ENCODE measurements at places on chromosomes 5 and 9.

GRCh38 chr5:78648359-78649210 is at the start of gene LHFPL2:
TSS of gene LHFPL2 (minus strand) at chr5:78648772. CDS start at chr5:78510213, 138,559 bp downstream.
- peak; percentile 25 for DNase-seq

GRCh38 chr5:15579193-15579990 is 79.4 kb downstream of the FBXL7 start:
- no peak for DNase-seq

GRCh38 chr9:97638666-97639065 is 5.0 kb downstream of the NCBP1 start:
- DNase-seq: no peak

DNA sequence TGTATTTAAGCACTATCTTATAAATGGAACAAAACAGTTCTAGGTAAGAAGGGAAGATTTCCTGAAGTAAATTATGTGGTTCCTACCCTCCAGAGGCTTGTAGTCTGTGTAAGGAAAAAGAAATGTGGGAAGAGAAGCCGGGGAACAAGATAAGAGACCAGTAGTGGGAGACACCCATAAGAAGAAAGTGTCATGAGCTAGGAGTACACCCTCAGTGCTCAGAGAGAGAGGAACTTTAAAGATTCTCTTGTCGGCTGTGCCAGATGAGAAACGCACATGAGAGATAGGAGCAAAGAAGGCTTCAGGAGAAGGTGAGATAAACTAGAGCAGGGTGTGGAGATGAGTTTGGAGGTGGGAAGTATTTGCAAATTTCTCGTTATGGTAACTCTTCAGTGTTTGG is 18.1 kb downstream of the SLC36A1 start:
- no peak for DNase-seq

DNA sequence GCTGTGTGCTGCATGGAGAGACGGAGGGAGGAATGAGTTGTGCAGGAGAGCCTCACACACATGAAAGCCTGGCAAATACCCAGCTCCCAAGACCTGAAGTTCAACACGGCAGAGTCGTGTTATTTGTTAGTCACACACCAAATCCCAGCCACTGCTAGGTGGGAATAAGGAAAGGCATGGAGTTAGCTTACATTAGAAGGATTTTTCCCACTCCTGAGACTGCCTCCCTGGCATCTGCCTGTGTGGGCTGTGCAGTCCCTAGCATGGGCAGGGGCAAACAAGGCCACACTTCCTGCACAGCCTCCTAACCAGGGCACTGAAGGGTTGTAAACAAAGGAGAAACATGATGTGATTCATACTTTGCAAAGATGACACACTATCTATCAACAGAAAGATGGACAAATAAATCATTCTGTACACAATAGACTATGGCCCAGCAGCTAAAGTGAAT is 306.8 kb downstream of the SPOCK1 start:
- no peak for DNase-seq
